ENCODE measurements at places on chromosomes 4 and X.

GRCh38 chr4:134388351-134388750, 186.8 kb upstream of the PABPC4L start:
- DNase-seq = no peak

GRCh38 chr4:169758401-169758962, 738 bp upstream of the HPF1 start:
- DNase-seq = no peak

- no peak for DNase-seq
These were observed 19.0 kb upstream of the MRPL1 start for GRCh38 chr4:77843628-77844027.

DNA sequence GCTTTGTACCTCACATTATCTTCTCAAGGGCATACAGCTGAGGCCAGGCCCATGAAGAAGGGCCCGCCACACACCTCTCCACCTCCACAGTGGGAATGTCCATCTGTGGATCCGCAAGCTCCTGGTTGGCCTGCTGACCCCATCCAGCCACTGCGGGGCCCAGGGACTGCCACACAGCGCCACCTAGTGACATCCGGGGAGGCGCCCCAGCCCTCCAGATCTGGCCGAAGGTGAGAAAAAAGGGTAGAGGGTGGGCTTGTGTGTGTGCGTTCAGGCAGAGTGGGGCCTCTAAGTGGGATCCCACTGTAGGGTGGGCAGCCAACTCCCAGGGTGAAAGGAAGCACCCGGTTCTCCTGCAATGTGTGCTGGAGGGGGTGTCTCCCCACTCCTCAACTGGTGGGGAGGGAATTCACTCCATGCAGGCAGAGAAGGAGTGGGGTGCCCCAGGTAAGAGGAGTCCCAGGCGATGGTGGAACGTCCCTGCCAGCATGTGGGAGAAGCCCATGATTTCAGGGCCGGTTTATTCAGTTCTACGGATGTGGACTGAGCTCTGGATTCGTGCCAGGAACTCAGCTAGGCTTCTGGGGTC, 117.3 kb downstream of the ENPP6 start:
- no peak for DNase-seq

DNA sequence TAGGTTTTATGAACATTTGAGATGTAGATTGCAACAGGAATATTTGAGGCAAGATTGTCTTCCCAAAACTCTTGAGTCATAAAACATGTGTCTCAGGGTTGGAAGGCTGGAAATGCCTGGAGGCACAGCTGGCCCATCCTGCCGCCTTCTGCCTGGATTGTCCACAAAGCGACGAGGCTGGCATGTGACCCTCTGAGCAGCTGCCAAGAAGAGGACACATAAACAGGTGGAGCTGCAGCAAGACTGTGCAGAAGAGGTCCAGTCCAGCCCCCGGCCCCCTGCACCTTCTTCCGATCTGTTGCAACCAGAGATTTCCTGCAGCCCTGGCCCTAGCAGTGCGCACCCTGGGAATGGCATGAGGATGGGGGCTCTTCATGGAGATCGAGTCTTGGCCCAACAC, 101.9 kb upstream of the BCOR start:
- no peak for DNase-seq

- DNase-seq = no peak
These were observed 3.9 kb downstream of the SPON2 start for GRCh38 chr4:1168191-1169101.

- DNase-seq = no peak
These were observed 2.2 kb upstream of the FBXL5 start for GRCh38 chr4:15657366-15657765.

DNA sequence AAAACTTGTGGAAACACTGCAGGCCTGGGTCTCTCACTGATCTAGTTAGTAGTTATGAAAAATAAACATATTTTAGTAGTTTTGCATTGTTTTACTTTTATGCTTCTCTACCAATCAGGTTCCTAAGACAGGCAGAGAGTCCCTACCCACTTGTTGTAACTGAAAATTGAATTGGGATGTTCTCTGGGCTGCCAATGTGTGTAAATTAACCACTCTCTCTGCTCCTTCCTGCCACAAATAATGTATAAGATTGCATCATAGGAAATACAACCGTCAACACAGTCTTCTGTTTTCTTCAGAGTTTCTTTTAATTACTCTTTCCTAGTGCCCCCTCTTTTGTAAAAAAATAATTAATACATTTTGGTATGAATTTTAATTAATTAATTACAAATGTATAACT, 677.3 kb downstream of the FSTL5 start:
- no peak for DNase-seq

- DNase-seq = no peak
These were observed 31.4 kb downstream of the HMX1 start for GRCh38 chr4:8840006-8840793.

DNA sequence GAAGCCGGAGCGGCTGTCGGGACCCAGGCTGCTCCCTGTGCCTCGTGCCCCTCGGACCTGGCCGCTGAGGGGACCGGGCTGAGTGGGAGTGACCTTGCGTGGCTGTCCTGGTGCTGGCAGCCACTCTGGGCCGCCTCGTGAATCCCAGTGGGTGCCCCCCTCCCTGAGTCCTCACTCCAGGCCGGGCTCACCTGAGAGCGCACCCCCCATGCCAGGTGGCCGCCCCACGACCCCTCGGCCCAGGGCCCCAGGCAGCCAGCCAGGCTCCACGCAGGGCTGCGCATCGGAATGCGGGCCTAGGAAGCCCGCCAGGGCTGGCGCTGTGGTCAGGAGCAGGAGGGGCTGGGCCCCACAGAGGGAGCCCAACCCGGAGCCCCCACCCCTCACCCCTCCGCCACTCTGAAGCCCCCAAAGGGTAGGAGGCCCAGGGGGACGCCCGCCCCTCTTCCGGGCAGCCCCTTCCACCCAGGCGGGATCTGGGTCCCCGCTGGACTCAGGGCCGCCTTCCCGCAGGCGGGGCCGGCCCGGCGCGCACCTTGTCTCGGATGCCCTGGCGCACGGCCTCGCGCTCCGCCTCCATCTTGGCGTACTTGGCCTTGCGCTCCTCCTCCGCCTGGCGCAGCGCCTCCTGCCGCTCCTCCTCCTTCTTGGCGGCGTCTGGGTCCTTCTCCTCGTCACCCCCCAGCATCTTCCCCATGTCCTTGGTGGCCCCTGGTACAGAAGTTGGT, 33.9 kb downstream of the CPLX1 start:
- no peak for DNase-seq

- no peak for DNase-seq
These were observed 684.9 kb upstream of the MAGEB2 start for GRCh38 chrX:29530501-29530900.

DNA sequence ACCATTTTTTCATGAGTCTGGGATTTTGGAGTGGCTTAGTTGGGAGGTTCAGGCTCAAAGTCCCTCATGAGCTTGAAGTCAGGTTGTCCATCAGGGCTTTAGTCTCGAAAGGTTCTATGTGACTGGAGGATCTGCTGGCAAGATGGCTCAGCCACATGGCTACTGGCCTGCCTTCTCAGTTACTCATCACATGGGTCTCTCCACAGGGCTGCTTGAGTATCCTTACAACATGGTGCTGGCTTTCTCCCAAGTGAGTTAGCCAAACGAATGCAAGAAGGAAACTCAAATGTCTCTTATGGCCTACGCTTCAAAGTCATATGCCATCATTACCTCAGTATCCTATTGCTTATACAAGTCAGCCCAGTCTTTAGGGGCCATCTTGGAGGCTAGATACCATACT, 106.3 kb upstream of the VCX3B start:
- DNase-seq = no peak

- DNase-seq = no peak
These were observed 62.9 kb upstream of the PGRMC2 start for GRCh38 chr4:128350449-128351045.

GRCh38 chr4:48307528-48307927, 33.8 kb upstream of the SLAIN2 start:
- no peak for DNase-seq

GRCh38 chr4:16846540-16847117, 51.8 kb downstream of the LDB2 start:
- DNase-seq = no peak

GRCh38 chr4:171785388-171785787, 27.8 kb upstream of the GALNTL6 start:
- no peak for DNase-seq

- DNase-seq = no peak
These were observed 24.6 kb upstream of the ANTXR2 start for GRCh38 chr4:80097400-80098177.

DNA sequence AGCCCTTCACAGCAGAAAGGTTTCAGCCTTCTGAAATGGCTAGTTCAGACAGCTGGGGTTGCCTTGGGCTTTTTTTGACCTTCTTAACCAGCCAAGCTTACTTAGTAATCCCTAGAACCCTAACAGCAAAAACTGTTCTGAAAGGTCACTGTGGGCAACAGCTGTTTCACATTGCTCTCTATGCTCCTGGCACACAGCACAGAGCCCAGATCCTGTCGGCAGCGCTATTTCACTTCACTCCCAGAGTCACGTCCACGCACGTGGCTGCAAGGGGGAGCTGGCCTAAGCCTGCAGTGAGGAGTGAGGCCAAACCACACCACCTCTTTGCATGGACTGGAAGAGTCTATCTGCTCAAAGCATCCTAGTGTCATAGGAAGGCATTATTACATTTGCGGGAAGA, 32.0 kb upstream of the STS start:
- DNase-seq = no peak

DNA sequence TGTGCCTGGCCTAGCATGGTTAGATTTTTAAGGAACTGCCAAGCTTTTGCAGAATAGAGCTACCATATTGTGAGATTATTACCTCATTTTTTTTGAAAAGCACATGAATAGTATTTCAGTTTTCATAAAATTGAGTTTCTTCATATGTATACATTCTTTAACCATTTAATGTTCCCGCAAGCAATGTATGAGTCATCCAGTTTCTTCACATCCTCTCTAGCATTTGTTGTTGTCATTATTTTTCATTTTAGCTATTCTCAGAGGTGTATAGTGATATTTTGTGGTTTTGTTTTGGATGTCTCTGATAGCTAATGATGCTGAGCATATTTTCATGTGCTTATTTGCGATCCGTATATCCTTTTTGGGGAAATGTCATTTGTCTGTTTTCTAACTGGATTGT, 74.9 kb downstream of the GLUD2 start:
- DNase-seq = no peak

DNA sequence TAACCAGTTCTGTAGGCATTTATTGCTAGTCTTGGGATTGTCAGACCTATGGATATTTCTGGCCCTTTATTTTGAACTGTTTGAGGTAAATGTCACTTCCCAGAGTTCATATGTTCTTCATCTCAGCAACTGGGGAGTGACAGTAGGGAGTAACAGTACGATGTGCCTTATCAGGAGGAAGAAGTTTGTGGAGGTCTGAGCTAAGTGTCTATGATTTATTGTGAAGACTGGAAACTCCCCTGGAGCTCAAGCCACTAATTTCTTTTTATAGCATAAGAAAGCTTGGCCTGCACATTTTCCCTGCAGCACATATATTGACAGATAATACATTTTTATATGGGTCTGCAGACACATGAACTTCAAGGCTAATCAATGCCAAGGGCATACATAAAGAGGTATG, 383.8 kb downstream of the GRXCR1 start:
- no peak for DNase-seq

DNA sequence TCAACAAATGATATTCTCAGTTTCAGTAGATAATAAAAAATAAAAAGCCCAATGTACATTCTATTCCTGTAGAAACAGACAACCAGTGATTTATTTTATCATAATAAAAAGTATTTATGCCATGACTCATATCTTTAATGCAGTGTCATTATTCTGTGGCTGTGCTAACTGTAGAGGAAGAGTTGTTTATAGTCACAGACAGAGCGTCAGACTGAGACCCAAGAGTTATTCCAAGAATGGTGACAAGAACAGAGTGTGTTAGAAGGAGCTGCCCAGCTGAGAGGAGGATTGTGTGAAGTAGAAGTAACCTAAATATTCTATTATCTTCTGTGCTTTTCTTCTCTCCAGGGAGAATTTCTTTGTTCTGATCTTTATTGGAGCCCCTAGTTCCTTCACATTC, 210.7 kb downstream of the PPP1R2C start:
- DNase-seq = no peak
